ENCODE measurements at places on chromosomes 2 and 18.

- no peak for DNase-seq
These were observed 350.2 kb upstream of the MC4R start for GRCh38 chr18:60722742-60723141.

DNA sequence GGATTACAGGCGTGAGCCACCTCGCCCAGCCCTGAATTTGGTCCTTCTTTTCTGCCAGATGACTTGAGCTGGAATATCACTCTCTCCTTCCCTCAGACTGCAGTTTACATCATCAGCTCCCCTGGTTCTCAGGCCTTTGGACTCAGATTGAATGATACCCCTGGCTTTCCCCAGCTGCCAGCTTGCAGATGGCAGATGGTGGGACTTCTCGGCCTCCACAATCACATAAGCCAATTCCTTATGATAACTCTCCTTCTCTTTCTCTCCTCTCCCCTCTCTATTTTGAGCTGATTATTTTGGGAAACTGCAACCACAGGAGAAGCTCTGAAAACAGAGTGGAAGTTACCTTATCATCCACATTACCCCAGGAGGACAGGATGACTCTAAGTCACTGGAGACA, 33.4 kb upstream of the ATP8B1 start:
- no peak for DNase-seq

DNA sequence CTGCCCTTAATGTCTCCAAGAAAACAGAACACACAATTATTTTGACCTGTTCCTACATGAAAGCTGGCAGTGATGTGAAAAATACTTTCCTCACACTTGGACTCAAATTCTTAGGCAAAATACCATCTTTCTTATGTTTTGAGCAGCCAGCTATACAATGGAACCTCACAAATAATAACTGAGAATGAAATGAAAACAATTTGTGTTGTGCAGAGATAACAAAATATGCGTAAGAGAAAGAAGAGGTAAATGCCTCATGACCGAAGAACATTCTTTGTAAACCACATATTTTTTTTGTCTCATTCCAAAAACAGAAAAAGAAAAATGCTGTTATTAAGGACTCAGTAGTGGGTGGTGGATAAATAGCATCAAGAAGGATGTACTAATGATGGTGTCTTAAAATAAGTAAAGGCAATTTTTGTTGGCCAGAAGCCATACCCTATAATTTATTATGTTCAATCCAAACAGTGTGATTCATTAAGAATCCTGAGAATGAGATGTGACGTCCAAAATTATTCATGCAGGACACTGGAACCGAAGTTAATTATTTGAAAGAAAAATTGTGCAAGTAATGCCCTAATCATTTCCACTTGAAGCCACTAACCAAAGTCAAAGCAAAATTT, 193.0 kb upstream of the NETO1 start:
- DNase-seq, result no peak

- DNase-seq, result no peak
These were observed 52.3 kb downstream of the TDRD15 start for GRCh38 chr2:21175895-21176646.

GRCh38 chr18:6901286-6901926, 171.9 kb downstream of the ARHGAP28 start:
- DNase-seq, result no peak

DNA sequence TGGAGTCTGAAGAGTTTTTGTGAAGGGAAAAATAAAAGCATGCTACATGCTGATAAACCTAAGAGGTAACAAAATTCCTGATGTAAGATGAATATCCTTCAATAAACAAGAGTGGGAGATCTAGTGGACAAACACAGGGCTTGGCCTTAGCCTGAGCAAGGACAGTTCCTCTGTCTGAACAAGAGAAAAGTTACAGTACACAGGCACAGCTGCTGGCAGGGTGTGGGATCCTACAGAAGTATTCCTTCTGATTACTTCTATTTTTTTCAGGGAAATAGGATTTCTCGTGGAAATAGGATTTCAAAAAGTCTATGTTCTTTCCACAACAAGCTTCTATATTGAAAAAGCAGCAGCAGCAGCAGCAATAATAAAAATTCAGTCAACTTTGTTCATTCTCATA, 54.1 kb downstream of the NBAS start:
- no peak for DNase-seq

DNA sequence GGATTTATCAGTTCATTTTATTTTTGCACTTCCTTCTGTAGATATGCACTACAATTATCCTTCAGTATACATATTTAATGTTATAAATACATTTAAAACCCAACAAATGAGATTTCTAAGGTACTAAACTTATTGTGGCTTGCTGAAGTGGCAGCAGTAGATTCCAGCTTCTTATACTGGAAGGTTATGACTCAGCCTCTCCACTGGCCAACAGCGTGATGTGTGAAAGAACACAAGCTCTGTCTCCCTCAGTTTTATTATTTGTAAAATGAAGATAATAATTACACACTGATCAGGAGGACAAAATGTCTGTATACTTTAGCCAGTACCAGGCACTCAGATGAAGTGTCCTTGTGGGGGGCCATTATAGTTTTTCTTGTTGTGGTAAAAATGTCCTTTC, 1147.1 kb downstream of the CNTNAP5 start:
- DNase-seq, result no peak

GRCh38 chr18:46374850-46375249, 270.7 kb downstream of the HAUS1 start:
- no peak for DNase-seq

DNA sequence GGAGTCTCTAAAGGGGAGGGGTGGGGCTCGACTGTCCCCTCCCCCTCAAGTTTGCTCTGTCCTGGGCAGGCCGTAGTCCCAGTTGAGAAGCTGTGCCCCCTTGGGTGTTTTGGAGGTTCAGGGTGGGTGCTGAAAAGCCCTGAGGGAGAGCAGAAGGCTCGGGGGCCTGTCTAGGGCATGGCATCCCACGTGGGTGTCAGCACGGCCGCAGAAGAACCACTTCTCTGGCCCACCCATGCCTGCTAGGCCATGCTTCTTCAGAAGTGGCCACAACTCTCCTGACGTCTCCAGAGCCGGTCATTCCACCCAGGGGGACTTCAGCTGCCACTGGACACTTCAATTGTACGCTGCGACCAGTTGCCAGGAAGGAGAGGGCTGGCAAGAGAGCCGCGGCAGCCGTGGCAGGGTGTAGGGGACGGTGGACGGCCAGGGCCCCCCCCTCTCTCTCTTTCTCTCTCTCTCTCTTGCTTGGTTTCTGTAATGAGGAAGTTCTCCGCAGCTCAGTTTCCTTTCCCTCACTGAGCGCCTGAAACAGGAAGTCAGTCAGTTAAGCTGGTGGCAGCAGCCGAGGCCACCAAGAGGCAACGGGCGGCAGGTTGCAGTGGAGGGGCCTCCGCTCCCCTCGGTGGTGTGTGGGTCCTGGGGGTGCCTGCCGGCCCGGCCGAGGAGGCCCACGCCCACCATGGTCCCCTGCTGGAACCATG, at the start of gene INPP5D:
TSS of gene INPP5D (plus strand) at position 546 of the 704 bp plus-strand sequence. CDS start at position 683, 137 bp downstream.
- DNase-seq, result peak; percentile 58

DNA sequence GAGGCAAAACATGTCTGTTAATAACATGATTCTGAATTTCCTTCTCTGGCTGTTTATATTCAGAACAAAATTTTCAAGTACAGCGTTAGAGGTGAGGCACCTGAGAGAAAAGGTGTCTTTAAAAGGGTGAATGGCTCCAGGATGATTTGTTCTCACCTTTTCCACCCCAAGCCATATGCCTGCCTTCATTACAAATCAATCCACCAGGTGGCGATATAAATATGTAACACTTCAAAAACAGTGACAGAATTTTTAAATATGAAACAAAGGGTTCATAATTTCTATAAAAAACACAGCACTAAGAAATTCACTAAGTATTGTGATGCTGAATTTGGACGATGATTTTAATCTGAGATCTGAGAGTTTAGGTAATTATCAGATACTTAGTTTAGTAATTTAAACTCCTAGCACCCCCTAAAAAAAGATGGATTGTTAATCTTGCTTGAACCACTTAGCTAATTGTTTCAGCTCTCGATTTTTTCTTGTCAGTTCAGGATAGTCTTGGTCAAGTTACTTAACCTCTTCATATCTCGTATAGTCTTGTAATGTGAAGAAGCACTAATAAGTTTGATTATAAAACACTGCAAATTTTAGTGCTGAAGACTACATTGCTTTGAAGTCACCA, 528.8 kb downstream of the CPS1 start:
- DNase-seq, result no peak

- DNase-seq, result no peak
These were observed 365.3 kb upstream of the TCF4 start for GRCh38 chr18:55953326-55953725.

- DNase-seq, result no peak
These were observed 62.0 kb upstream of the ASAP2 start for GRCh38 chr2:9144617-9145016.

DNA sequence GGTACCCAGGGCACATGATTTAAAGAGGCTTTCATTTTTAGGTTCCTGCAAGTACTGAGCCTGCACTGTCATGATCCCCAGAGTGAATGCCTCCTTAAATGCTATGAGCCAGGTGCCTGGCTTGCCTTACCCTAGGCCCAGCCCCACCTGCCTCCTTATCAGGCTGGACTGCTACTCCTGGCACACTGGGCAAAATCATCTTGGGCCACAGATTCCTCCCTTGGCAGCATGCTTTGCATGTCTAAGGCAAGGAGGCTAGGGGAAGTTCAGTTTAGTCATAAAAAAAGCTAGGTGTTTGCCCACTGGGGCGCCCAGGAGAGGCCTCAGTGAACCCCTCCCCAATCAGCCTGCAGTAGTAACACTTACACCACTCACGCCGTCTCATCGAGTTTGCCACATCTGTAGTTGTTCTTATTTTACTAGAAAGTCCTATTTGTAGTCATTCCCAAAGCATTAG, 45.1 kb downstream of the LBH start:
- DNase-seq, result no peak

GRCh38 chr18:54672846-54673475, 81.9 kb downstream of the DYNAP start:
- no peak for DNase-seq

DNA sequence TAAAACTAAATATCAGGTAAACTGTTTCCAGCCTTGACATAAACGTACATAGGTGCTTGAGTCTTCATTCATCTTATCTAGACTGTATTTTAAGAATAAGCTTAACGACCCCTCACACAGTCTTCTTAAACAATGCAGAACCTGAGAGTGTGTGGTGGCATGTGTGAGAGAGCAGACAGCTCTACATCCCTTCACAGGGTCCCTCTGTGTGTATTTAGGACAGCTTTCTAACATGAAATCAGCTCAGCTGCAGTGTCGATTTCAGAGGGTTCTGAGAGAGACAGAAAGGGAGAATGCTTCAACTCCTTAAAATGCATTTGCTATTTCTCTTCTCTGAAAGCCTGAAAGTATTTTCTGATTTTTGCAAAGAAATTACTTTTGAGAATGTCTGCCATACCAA, 185.2 kb downstream of the GRB14 start:
- DNase-seq, result no peak

- DNase-seq, result no peak
These were observed 157.1 kb upstream of the ZFP36L2 start for GRCh38 chr2:43383533-43383932.

GRCh38 chr2:180664507-180664906, 315.9 kb upstream of the UBE2E3 start:
- DNase-seq, result no peak

DNA sequence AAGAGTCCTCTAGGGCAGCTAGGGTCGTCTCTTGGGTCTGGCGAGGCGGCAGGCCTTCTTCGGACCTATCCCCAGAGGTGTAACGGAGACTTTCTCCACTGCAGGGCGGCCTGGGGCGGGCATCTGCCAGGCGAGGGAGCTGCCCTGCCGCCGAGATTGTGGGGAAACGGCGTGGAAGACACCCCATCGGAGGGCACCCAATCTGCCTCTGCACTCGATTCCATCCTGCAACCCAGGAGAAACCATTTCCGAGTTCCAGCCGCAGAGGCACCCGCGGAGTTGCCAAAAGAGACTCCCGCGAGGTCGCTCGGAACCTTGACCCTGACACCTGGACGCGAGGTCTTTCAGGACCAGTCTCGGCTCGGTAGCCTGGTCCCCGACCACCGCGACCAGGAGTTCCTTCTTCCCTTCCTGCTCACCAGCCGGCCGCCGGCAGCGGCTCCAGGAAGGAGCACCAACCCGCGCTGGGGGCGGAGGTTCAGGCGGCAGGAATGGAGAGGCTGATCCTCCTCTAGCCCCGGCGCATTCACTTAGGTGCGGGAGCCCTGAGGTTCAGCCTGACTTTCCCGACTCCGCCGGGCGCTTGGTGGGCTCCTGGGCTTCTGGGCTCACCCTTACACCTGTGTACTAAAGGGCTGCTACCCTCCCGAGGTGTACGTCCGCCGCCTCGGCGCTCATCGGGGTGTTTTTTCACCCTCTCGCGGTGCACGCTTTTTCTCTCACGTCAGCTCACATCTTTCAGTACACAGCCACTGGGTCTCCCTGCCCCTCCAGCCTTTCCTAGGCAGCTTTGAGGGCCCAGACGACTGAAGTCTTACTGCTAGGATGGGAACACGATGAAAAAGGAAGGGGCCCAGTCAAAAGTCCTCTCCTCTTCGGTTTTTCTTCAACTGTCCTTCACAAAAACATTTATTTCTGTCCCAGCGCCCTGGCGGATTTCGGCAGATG, 8.1 kb downstream of the SIX2 start:
- DNase-seq, result no peak

GRCh38 chr2:50385349-50385748, 646.6 kb downstream of the NRXN1 start:
- DNase-seq, result no peak

GRCh38 chr2:46481198-46482193, 2.1 kb downstream of the TMEM247 start:
- no peak for DNase-seq

GRCh38 chr2:208294482-208295024, 28.5 kb downstream of the PIKFYVE start:
- no peak for DNase-seq

DNA sequence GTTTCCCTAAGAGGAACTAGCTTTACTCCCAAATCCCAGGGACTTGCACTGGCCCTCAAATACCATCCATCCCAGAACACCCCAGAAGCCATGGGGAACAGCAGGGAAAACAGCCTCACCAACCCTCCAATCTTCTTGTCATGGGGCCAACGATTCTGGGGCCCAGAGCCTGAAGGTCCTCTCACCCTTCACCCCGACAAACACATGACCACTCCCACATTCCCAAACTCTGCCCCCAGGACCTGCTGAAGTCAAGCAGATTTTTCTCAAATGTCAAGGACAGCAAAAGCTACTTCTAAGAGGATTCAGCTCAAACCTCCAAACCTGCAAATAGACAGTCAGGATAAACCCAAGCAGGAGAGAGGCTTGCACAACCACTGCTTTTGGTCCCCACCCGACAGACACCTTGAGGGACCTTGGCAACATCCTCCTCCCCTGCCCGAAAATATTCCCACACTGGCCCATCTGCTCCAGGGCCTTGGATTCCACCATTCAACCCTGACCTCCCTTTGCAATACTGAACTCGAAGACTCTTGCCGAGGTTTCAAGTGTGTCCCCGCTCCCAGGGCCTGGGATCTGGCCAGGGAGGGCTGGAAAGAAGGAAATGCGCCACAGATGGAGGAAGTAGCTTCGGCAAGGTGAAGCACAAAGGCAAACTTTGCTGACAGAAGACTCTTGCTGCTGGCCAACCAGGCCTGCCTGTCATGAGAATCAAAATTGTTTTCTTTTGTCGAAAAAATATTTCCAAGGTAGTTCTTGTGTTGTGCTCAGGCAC, 143.3 kb downstream of the ZFP36L2 start:
- no peak for DNase-seq

- no peak for DNase-seq
These were observed 154.5 kb downstream of the RPIA start for GRCh38 chr2:88845772-88846661.

Data from suprapubic skin (tissue), 4 donors.